ENCODE measurements at places on chromosomes 7 and 10.

DNA sequence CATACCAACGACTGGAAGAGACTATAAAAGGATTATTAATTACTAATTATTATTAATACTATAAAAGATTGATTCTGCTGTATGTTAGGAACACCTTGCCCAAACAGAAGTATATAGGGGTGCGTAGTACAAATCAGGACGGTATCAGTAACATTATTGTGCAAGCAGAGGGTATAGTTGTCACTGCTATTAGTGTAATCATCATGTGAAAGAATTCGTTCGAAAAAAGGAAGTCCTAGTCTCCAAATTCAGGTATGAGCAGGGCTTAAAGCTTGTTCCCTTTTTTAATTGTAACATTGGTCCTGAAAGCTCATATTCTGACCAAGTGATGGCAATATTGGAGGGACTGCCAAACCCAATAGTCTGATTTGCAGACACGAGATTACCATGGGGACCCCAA lies 81.8 kb downstream of the THSD7A start:
- no peak for DNase-seq

- peak; percentile 84 for DNase-seq
Measured at GRCh38 chr10:121753726-121754476, 155.7 kb upstream of the FGFR2 start.

DNA sequence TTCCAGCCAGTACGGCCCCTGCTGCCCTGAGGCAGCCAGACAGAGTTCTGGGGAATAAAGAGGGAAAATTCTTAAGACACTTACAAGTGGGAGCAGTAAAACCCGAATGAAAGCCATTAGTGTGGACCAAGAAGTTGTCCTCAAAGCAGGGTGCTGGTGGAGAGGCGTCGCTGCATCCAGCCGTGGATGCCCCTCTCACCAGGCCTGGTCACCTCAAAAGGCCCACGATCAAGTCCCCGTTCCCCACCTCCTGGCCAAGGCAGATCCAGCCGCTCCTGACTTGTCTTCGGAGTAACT lies 656 bp downstream of the VSTM4 start:
- peak; percentile 20 for DNase-seq

DNA sequence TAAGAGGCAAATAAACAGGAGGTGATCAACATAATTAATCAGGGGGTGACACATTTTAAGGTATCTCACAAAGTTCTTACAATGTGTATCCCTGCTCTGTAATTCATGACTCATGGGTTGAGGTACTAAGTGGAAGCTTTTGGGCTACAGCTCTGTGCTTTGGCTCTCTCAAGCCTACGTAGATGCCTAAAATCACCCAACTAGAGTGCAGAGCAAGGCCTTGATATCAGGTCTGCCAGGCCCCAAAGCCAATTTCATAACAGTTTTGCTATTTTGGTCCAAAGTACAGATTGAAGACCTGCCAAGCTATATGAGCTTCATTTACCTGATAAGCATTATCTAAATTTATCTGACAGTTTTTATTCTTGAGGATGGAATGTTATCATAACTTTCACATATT lies 175.3 kb upstream of the BET1 start:
- DNase-seq, result no peak

- DNase-seq, result no peak
Measured at GRCh38 chr10:75253281-75254220, 17.8 kb upstream of the COMTD1 start.

GRCh38 chr10:114403541-114404161 lies 651 bp downstream of the AFAP1L2 start:
- no peak for DNase-seq

GRCh38 chr10:71216363-71216695 lies 4.0 kb downstream of the UNC5B start:
- DNase-seq, result no peak

DNA sequence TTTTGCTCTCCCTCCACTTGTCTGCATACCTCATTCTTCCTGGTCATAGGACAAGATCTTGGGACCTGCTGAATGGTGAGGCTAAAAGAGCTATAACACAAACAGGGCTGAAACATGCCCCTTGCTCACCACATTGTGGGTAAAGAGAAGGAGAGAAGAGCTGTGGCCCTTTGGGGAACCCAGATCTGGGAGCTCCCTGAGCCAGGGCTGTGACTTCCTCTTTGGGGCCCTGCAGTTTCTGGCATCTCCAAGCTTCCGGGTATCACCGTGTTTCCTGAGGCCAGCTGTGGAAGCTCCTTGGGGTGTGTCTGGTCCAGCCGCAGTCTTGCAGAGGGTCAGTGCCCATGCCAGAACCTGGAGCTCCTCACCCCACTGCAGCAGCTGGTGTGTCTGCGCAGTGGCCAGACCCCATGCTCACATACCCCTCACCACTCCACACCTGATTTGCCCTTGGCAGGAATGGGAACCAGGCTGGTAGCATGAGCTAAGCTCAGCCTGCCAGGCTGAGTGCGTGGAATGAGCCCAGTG lies 34.0 kb downstream of the DKK1 start:
- no peak for DNase-seq

DNA sequence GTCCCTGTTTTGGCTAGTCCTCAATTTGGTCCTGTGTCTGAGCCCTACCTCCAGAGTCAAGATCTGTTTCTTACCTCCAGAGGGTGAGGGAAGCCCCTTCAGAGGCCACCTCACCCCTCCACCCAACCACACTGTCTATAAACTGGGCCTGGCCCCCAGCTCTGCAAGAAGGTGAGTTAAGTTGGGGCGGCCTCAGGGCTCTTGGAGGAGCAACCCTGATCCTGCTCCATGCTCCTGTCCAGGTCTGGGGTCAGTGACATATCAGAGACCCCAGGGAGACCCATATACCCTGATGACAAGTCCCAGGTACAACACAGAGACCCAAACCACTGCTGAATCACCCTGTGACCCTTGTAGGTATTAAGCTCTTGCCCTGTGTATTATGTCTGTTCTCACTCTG lies 69.5 kb downstream of the MYL10 start:
- DNase-seq, result no peak

- DNase-seq, result no peak
Measured at GRCh38 chr10:133314911-133315310, 6.2 kb downstream of the ZNF511 start.

GRCh38 chr10:60271319-60272040 lies 118.2 kb downstream of the ANK3 start:
- DNase-seq, result no peak

- no peak for DNase-seq
Measured at GRCh38 chr10:1687190-1687589, 50.1 kb downstream of the ADARB2 start.

DNA sequence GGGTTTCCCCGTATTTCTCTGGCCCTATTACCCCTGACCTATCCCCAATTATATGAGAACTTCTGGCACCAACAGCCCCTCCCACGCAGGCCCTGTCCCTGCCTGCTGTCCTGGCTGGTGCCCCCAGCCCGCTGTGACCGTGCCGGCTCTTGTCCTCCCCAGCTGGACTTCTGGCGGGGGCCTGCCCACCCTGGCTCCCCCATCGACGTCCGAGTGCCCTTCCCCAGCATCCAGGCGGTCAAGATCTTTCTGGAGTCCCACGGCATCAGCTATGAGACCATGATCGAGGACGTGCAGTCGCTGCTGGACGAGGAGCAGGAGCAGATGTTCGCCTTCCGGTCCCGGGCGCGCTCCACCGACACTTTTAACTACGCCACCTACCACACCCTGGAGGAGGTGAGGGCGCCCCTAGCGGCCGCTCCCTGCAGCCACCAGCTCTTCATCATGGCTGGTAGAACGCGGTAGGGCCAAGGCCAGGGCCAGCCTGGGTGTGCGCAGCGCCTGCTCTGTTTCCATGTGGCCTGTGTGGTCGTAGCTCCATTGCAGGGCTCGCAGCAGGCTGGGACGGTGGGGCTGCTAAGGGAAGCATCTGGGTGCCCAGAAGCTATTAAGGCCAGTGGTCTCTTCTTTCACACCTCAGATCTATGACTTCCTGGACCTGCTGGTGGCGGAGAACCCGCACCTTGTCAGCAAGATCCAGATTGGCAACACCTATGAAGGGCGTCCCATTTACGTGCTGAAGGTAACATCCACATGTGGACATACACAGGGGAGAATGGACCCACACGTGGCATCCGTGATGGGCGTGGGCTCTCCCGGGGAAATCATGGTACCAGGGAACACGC lies 1.4 kb downstream of the CPA1 start:
- no peak for DNase-seq

DNA sequence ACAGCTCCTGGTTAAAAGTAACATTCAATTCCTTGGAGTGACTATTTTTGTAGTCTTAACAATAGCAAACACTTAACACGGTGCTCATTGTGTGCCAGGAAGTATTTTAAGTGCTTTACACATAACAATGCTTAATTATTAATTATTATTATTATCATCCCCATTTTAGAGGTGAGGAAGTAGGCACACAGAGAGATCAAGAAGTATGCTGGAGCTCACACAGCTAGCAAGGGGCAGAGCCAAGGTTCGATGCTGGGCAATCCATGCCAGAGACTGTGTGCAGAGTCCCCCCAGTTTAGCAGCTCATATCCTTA lies 48.2 kb upstream of the SMNDC1 start:
- DNase-seq, result no peak

- DNase-seq, result no peak
Measured at GRCh38 chr7:37698276-37698675, 14.7 kb downstream of the GPR141 start.

GRCh38 chr7:134669388-134669787 lies 22.7 kb downstream of the BPGM start:
- no peak for DNase-seq

- no peak for DNase-seq
Measured at GRCh38 chr10:21505711-21506278, 19.7 kb downstream of the SKIDA1 start.

DNA sequence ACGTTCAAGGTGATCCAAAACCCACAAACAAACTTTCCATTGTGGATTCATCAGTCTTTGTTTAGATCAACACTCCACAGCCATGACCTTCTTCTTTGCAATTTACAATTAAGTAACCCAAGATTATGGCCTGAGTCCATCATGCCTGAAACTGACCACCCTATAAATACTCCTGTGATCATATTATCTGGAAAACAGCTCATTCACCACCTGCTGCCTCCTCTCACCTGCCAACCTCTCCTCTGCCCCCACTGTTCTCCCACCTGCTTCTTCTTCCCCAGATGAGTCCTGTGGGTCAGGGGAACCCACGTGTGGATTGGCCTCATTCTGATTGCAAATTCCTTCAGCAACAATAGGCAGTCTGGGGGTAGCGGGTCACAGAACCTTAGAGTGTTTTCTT lies 81.4 kb downstream of the ABLIM1 start:
- DNase-seq, result no peak

All from choroid plexus epithelial cell (primary cell).